ENCODE measurements at places on chromosomes 5 and 9. TPM values are rescaled to one million over a fixed set of nuclear protein-coding genes. Genes with fewer than 3 reads are reported as not detected.

Gene GCNT1
- 35.8 TPM for total RNA-seq

- no peak for DNase-seq
Measured at GRCh38 chr9:32456564-32456963, 69.4 kb downstream of the RIGI start.

DNA sequence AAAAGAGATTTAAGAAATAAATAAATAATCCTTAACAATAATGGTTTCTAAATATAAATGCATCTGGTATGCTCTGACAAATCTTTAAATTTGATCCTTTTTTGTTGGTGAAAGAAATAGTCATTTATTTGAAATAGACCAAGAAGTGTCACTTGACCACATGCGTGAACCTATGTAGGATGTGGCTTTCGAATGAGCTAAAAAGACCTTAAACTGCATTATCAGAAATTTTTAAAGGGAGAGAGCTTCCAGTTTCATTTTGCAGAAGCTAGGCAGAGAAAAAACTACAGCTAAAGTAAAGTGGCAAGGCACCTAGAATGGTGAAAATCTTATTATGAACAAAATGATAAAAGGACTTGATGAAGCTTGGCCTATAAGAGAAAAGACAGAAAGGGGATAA, 309.2 kb upstream of the EFNA5 start:
- no peak for DNase-seq

DNA sequence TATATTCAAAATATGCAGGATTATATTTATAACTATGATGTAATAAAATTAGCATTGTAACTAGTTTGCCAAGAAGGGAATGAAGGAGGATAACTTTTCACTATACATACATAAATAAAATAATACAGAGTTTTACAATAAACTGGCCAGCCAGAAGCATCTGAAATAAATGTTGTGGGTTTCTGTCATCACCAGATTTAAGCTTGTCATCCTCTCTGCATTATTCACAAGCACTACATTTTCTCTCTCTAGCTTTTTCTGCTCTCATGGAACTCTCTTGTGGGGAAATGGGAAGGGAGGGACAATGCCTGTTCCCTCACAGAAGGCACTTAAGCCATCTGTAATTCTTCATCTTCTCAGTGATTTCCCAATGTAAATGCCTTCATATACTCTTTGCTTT, 626.8 kb downstream of the SEMA5A start:
- no peak for DNase-seq

- no peak for DNase-seq
Measured at GRCh38 chr9:76405868-76406267, 11.6 kb upstream of the RFK start.

Gene TAF11L3
- not detected for total RNA-seq

- no peak for DNase-seq
Measured at GRCh38 chr5:134585966-134586365, 46.7 kb downstream of the SAR1B start.

- no peak for DNase-seq
Measured at GRCh38 chr5:180297587-180298282, 5.9 kb upstream of the MAPK9 start.

DNA sequence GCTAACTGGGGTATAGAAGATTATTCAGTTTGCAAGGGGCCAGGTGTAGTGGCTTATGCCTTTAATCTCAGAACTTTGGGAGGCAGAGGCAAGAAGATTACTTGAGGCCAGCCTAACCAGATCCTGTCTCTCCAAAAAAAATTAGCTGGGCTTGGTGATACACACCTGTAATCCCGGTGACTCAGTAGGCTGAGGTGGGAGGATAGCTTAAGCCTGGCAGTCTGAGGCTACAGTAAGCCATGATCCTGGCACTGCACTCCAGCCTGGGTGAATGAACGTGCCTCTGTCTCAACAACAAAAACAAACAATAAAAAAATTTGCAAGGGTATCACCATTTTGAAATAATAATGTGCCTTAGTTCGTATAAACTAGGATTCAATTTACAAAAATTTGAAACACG, 51.3 kb downstream of the BAAT start:
- DNase-seq: no peak

DNA sequence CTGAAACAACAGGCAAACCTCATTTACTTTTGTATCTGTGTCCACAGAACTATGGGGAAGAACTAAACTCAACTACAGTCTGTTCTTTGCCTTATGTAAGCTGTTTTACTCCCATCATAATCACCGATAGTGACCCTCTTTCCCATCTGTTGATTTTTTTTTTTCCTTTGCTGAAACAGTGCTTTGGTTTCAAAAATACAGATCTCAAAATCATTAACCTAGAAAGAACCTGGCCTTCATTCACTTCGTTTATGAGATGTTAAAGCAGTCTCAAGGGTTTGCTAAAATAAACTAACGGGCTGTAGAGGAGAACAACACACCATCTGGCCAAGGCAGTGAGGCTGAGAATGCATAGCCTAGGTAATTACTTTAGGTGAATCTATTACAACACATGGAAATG, 706.6 kb upstream of the ZNF608 start:
- no peak for DNase-seq

- DNase-seq: no peak
Measured at GRCh38 chr9:104906441-104907277, 21.3 kb downstream of the ABCA1 start.

GRCh38 chr9:120919843-120920805, 6.5 kb downstream of the TRAF1 start:
- DNase-seq: no peak

DNA sequence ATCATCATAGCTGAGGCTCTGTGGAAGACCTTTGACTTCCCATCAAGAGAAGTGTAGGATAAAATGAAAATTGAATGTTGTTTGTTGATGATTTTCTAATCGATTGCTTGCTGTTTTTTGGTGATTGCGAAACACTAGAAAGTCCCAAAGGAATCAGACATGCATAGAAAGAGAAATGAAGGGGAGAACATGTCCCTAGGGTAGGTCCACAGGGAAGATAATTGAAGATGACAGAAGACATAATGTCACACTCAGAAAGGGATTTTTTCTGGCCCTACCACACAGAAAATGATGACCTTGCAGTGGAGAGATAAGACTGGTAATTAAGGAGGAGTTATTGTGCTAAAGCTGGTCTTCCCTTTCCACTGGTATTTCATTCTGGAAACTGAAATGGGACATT, 62.8 kb downstream of the INSYN2B start:
- no peak for DNase-seq

- no peak for DNase-seq
Measured at GRCh38 chr5:101520417-101520816, 617.3 kb upstream of the ST8SIA4 start.

Gene SLC6A7
- total RNA-seq: under 0.01 TPM

- no peak for DNase-seq
Measured at GRCh38 chr5:74665816-74666215, 19.2 kb upstream of the HEXB start.

DNA sequence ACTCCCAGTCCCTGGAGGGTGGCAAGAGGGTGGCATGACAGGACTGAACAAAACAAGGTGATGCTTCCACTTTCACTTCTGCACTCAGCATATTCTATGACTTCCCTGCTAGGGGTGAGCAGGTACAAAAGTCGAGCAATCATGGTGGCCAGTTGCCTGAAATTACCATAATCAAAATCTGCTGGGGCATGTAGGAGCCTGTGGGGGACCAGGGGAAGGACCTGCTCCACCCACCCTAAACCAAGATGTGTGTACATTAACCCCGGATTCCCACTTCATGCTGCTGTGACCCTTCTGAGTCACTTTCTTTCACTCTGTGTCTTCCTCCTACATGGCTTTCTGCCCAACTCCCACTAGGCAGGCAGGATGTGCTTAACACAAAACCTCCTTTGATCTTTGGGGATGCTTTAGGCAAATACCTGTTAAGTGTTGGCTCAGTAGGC, 73.3 kb upstream of the PHF24 start:
- no peak for DNase-seq

Gene DOK3
- 57.1 TPM for total RNA-seq

Gene ADAMTSL1
- total RNA-seq: under 0.01 TPM

Gene ANKH
- 14.0 TPM for total RNA-seq

DNA sequence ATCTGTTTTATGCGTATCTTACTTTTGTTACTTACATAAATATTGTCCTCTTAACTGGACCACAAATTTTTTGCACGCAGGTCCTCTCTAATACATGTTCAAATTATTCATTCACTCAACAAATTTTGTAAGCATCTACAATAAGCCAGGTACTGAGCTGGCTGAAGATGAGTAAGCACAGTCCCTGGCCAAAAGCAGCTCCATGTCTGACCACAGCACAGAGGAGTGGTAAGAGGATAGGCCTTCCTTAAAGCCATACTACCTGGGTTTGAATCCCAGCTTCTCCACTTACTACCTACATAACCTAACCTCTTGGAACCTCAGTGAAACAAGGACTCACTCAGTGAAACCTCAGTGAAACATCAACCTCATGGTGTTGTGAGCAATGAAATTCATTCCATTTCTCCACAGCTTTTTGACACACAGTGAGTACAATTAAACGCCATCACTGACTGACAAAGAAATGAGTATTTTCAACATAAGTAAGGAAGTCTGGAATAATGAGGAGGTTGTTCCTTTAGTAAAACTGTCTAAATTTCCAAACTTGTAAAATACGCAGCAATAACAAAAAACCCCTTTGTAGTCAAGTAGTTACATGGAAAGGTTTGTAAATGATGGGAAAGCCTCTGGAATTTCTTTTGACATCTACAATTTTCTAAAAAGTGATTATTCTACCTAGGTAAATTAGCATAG, 15.0 kb downstream of the PTAR1 start:
- no peak for DNase-seq

DNA sequence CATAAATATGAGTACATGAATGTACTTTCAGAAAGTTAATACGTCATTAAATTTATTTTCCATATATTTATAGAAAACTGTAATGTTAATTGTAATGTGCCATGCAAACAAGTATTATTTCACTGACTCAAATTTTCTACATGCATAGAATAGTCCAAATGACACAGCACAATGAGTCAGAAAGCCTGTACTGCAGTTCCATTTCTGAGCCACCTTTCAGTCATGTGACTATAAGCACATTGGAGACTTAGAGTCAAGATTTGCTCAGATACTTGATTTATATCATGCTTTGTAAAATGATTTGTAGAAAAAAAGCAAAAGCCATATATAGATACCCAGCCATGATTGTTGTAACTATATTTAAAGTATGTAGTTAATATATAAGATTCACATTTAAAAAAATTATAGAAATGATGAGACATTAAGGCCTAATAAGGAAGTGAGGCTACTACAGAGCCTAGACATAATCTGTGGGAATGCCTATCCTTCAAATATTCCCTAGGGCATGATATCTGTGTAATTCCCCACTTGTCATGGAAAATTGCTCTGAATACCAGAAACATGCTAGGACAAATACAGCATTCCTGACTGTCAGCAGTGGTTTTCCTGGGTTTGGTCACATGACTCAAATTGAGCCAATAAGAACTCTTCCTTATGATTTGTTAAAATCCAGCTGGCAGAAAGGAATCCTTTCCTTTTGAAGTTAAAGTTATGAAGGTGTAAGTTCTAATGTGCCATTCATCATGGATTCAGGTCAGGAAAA, 50.0 kb downstream of the PTPRD start:
- no peak for DNase-seq

Gene DMRT3
- total RNA-seq: under 0.01 TPM

- DNase-seq: no peak
Measured at GRCh38 chr9:22005021-22005701, 3.9 kb downstream of the CDKN2B start.

DNA sequence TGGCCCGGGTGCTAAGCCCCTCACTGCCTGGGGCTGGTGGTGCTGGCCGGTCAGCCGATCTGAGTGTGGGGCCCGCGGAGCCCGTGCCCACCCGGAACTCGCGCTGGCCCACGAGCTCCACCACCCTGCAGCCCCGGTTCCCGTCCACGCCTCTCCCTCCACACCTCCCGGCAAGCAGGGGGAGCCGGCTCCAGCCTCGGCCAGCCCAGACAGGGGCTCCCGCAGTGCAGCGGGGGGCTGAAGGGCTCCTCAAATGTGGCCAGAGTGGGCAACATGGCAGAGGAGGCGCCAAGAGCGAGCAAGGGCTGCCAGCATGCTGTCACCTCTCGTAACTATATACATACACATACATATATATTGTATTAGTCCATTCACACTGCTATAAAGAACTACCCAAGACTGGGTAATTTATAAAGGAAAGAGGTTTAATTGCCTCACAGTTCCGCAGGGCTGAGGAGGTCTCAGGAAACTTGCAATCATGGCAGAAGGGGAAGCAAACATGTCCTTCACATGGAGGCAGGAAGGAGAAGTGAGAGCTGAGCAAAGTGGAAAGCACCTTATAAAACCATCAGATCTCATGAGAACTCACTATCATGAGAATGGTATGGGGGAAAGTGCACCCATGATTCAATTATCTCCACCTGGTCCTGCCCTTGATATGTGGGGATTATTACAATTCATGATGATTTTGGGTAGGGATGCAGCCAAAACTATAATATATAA, 56.8 kb downstream of the LIX1 start:
- DNase-seq: no peak

- no peak for DNase-seq
Measured at GRCh38 chr5:96717874-96718273, 55.7 kb downstream of the CAST start.

Gene MORN5
- 0.27 TPM for total RNA-seq

DNA sequence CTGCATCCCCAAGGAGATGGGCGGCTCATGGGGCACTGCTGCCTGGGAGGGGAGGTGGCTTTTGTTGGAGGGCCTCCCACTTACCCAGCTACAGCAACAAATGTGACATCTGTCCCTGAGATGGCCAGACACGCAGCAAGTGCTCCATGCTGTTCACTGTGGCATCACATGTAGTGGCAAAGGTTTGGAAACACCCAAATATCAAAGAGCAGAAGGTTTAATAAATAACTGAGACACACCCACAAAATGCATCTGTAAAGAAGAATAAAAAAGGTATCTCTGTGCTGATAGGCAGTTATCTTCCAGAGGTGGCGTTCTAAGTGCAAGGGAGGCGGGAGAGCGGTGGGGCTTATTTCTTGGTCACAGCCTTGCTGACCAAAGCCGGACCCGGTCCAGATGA, 23.3 kb upstream of the CLPTM1L start:
- DNase-seq: no peak
